ENCODE measurements at places on chromosomes 13 and 19.

GRCh38 chr13:106691341-106691740 lies 123.4 kb upstream of the ARGLU1 start:
- DNase-seq, result no peak

- no peak for DNase-seq
These were observed 47.6 kb downstream of the PTPRS start for GRCh38 chr19:5292822-5293611.

- no peak for DNase-seq
These were observed 20.7 kb downstream of the NKPD1 start for GRCh38 chr19:45140144-45140503.

GRCh38 chr19:3208317-3209207 lies 15.9 kb upstream of the CELF5 start:
- DNase-seq, result no peak

DNA sequence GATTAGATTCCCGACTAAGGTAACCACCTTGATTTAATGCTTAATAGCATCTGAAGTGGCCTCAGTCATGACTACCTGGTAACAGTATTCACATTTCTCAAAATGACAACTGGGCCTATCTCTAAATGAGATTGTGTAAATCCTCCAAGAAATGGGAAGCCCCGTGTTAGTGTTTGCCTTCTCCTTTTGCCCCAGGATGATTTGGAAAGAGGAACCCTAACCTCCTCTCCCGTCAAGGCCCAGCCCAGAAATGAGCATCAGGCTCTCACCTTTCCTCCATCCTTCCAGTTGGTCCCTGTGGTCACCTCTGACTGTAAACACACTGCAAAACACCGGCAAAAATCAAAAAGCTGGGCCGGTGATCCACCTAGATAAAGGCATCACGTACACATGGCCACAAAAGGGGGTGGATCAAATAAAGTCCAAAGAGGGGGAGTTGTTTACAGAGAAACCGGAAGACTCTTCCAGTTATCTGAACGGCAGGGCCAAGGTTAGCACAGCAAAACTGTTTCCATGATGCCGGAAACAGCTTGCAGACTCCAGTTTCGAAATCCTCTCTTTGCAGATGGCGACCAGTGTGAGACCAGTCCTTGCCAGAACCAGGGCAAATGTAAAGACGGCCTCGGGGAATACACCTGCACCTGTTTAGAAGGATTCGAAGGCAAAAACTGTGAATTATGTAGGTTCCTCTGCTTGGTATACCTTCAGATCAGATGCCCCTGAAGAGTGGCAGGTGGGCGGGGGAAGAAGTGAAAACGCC lies 16.4 kb downstream of the F10 start:
- no peak for DNase-seq

- no peak for DNase-seq
These were observed 9.2 kb upstream of the ZNF761 start for GRCh38 chr19:53422551-53422950.

GRCh38 chr13:50082426-50083281 lies 67.4 kb downstream of the KCNRG start:
- DNase-seq, result no peak

- no peak for DNase-seq
These were observed 27.1 kb downstream of the POU4F1 start for GRCh38 chr13:78576261-78576660.

DNA sequence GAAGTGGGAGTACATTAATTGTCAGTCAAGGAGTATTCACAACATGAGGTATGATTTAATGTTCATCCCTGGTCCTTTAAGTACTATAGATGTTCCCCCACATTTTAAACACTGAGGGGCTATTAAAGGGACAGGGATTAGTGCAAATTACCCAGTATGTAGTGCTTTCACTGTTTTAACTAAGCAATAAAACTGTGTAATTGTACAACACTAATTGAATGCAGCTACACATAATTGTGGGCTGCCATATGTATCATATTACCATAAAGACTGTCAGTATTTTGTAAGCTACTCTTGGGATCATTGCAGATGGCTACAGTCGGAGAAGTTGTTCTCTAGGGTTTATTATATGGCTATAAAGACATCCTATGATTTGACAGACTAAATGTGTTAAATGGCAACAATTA lies 316.6 kb downstream of the DCLK1 start:
- DNase-seq, result no peak

DNA sequence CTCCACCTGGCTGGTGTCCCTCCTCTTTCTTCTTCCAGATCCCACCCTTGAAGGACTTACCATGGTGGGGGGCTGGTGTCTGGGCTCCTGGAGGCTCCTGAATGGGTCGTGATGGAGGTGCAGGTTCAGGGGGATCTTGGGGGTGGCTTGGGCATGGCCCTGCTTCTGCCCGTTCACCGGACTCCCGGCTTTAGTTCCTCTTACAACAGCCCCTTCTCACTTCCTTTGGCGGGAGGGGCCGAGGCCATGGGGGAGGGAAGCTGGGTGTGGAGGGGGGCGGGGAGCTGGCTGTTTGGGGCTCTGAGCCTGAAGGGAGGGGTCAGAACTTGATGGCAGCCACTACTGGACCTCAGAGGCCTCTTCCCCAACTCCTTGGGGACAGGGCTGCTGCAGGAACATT lies at the start of gene MYO1F:
MYO1F (minus strand) TSS at position 196 of the 400 bp plus-strand sequence; CDS start at position 63, 133 bp downstream.
- DNase-seq, result no peak

GRCh38 chr19:17001603-17002183 lies 24.9 kb downstream of the CPAMD8 start:
- no peak for DNase-seq

GRCh38 chr13:101007245-101007644 lies 332.6 kb upstream of the TMTC4 start:
- DNase-seq, result no peak

GRCh38 chr13:35741657-35742056 lies 265.2 kb upstream of the MAB21L1 start:
- DNase-seq, result no peak

- DNase-seq, result no peak
These were observed 172.2 kb downstream of the OLFM4 start for GRCh38 chr13:53200498-53201453.

DNA sequence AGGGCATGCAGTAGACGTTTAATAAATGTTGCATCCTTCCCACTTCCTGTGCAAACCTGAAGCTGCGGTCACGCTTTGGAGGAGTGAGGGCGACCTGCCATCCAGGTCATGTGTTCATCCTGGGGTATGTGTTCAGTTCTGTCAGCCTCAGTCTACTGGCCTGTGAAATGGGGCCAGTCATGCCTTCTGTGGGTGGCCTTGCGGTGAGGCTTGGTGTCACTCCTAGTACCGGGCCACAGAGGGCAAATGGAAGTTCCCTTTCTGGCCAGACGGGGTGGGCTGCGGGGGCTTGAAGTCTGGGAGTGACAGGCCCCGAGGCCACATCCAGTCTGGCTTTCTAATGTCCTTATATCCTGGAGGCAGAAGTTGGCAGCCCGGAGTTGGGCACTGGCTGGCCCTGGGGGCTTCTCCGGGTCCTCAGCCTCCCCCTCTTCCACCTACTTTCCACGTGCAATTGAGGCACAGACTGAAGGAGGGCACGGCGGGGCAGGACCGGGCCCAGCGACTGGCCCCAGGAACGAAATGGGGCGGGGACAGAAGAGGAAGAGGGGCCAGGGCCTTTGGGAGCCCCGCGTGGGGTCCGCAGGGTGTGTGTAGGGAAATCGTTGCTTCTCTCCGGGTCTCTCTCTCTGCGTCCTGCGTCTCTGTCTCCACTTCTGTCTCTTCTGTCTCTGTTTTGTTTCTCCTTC lies 11.1 kb downstream of the PDE4A start:
- no peak for DNase-seq

GRCh38 chr13:26538363-26539317 lies 18.8 kb upstream of the WASF3 start:
- DNase-seq, result no peak

DNA sequence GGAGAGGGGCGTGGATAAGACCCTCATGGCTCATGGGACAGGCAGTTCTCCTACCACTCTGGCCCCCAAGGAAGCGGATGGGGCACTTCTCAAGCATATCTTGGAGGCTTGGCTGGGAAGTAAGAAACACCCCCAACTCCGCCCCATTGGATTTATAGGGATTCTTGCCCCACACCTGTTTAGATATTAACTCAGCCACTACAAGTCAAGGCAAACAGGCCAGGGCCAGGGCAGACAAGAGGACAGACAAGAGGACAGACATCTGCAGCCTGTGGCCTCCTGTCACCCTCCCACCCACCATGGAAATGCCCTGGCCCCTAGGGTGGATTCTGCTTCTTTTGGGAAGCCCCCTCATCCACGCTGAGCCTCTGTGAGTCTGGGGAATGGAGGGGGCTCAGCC lies 24.1 kb downstream of the RDH8 start:
- no peak for DNase-seq

DNA sequence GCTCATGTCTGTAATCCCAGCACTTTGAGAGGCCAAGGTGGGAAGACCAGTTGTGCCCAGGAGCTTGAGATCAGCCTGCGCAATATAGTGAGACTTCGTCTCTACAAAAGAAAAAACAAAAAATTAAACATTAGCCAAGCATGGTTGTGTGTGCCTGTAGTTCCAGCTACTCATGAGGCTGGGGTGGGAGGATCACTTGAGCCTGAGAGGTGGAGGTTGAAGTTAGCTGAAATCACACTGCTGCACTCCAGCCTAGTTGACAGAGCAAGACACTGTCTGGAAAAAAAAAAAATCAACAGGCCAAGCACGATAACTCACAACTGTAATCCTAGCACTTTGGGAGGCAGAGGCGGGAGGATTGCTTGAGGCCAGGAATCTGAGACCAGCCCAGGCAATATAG lies 3.9 kb upstream of the S1PR2 start:
- DNase-seq, result no peak

DNA sequence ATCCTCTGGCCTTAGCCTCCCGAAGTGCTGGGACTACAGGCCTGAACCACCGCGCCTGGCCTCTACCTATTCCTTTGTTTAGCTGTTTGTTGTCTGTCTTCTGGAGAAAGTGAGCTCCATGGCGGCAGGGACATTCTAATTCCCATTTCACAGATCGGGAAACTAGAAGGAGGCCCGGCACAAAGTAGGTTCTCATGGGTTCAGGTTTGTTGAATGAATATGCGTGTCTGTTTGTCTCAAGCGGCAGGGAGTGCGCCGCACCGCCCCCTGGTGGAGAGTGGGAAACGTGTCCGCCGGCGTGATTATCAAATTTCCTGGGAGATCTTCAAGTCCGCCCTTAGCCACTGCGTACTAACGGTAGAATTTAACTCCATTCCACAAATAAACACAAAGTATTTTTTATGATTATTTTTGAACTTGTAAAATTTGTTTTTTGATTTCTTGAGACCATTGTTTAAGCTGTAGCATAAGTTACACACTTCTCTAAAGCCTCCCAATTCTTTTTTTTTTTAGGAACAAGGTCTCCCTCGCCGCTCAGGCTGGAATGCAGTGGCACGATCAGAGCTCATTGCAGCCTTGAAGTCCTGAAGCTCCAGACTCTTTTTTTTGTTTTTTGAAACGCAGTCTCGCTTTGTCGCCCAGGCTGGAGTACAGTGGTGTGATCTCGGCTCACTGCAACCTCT lies 8.9 kb upstream of the CCDC9 start:
- DNase-seq, result no peak

DNA sequence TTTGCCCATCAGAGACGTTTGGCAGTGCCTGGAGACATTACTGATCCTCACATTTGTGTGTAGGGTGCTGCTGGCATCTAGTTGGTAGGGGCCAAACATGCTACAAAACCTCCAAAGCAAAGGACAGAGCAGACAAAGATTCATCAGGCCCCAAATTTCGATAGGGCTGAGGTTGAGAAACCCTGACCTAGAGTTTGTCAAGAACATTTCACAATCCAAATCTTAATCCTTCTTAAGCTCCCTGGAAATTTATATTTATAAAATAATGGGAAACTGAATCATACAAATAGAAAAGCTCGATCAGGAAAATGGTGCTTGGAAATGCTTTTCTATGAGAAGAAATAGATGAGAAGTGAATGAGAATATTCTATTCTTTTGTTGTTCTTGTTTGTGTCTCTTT lies 273.6 kb downstream of the DCT start:
- DNase-seq, result no peak

DNA sequence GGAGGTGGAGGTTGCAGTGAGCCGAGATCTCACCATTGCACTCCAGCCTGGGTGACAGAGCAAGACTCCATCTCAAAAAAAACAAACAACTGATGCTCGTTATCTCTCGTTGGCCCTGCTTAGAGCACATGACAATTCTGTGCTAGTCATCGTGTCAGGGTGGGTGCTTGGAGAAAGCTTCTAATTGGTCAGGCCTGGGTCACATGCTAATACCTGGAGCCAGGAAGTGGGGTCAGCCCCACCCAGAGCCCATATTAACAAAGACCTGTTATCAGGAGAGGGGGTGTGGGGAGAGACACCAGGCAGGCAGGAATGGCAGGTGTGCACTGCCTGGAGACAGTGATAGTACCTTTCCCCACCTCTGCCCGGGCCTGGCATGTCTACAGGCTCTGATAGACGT lies 84.9 kb downstream of the DPF1 start:
- no peak for DNase-seq

Data from cerebellar nuclear complex (tissue), 1 donor.